ENCODE measurements at places on chromosomes 16 and 17. TPM values are rescaled to one million over a fixed set of nuclear protein-coding genes. Genes with fewer than 3 reads are reported as not detected.

DNA sequence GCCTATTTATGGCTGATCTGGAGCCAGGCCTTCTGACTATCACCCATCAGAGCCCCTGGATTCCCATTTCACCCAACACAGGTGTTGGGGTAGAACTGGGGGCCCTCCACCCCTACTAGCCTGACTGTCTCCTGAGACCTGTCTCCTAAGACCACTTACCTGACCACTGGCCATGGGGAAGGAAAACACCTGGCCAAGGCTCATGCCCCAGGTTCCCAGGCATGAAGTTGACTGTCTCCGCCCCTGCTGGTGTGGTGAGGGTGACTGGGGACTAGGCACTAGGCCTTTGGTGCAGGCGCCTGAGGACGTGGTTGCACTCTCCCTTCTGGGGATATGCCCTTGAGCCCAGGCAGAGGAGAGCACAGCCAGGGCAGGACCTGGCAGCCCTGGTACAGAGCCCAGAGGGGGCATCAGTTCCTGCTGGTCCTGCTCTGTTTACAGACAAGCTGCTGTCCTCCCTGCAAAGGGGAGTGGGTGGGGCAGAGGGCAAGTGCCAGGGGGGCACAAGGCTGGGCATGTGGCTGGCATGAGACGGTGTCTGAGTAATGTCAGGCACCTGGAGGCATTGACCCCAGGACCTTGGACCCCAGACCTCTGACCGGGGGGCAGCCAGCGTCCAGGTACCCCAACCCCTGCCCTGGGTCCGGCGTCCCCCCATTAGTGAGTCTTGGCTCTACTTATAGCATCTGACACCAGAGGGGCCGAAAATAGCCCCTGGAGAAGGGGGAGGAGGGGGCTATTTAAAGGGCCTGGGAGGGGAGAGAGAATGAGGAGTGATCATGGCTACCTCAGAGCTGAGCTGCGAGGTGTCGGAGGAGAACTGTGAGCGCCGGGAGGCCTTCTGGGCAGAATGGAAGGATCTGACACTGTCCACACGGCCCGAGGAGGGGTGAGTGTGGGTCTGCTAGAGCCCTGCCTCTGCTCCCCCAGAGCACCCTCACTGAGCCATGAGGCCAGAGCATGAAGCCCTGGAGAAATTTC is at the start of gene TCAP:
Gene TCAP (plus strand): TSS at position 769 of the 981 bp plus-strand sequence. CDS start 11 bp downstream, at position 780.
- DNase-seq, result no peak

The TLCD3A gene
- total RNA-seq, result 11.4 TPM

DNA sequence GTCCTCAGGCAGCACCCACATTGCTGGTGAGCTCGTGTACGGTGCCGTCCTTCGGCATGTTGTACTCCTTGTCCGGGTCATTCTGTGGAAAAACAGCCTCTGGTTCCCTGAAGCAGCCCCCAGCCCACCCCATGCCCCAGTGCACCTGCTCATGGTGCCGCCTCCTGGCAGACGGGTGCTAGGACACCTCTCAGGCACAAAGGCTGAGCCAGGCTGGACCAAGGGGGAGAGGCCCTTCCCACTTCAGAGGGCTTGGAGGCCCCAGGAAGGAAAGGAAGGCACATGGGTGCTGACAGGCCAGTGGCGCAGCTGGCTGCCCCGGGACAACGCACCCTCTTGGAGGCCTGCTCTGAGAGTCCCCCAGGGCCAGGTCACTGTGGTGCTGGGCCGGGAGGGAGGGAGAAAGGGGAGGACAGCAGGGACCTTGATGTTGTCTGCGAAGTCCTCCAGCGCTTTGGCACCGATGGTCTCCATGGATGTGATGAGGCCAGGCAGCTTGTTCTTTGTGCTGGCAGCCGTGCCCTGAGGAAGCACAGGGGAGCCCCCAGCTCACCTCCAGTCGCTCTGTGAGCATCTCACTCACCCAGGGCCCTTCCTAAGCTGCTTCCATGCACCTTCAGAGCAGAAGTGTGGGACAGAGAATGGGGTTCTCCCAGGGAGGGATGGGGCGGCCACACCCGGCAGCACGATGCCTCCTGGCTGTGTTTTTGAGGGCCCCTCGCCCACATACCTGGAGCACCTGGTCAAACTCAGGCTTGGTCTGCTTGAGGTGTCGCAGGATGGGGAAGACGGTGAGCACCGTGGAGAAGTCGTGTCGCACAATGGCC is 9.3 kb downstream of the ZACN start:
- DNase-seq, result no peak

- DNase-seq, result no peak
These were observed 169.0 kb upstream of the HS3ST3A1 start for GRCh38 chr17:13770702-13771101.
